ENCODE measurements at places on chromosomes 5 and 9. TPM values are rescaled to one million over a fixed set of nuclear protein-coding genes. Genes with fewer than 3 reads are reported as not detected.
A peak's percentile ranks its signal among the peaks of the same experiment; 100 is the strongest.

Gene NTRK2
- total RNA-seq = 27.9 TPM

Gene FGD3
- total RNA-seq = 13.7 TPM

Gene GPR150
- 1.1 TPM for total RNA-seq

DNA sequence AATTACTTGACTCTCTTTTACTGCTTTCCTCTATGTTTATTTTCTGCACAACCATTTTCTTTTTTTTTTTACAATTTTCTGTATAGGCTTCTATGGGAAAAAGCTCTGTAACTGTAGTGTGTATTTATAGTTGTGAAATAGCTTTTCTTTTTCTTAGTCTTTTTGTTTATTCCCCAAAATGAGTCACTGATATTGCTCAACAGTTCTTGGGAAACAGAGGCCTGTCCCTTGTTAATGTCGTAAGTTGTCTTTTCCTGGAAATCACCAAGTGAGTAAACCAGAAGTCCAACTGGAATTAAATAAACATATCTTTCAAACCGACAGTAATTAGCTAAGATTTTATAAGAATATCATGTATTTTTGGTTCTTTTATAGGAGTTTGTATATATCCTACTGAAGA is 325.1 kb upstream of the PRR16 start:
- H3K4me1 ChIP-seq = peaks cover 24% of the 10 kb centered on the region
- peak overlapping the region; percentile 65 for H3K27ac ChIP-seq
- DNase-seq = no peak

- no peak for DNase-seq
- H3K4me3 ChIP-seq = no peak overlapping the region
- peaks cover 24% of the 10 kb centered on the region for H3K36me3 ChIP-seq
- H3K4me1 ChIP-seq = peaks cover 2% of the 10 kb centered on the region
- no peaks in the 10 kb centered on the region for H3K27me3 ChIP-seq
Measured at GRCh38 chr9:116701940-116702642, 15.0 kb downstream of the TRIM32 start.

- DNase-seq = no peak
- no peaks in the 10 kb centered on the region for H3K27me3 ChIP-seq
- H3K4me1 ChIP-seq = peaks cover 9% of the 10 kb centered on the region
- H3K36me3 ChIP-seq = no peaks in the 10 kb centered on the region
Measured at GRCh38 chr9:37955781-37956422, 52.0 kb upstream of the SLC25A51 start.

- peak overlapping the region; percentile 67 for H3K27ac ChIP-seq
- no peak overlapping the region for H3K4me3 ChIP-seq
Measured at GRCh38 chr5:54671681-54672080, 154.1 kb downstream of the SNX18 start.

GRCh38 chr5:180519098-180519497 is 24.9 kb downstream of the CNOT6 start:
- H3K27me3 ChIP-seq = no peaks in the 10 kb centered on the region
- no peak overlapping the region for H3K27ac ChIP-seq
- no peaks in the 10 kb centered on the region for H3K36me3 ChIP-seq
- DNase-seq = no peak
- H3K4me1 ChIP-seq = peaks cover 6% of the 10 kb centered on the region

DNA sequence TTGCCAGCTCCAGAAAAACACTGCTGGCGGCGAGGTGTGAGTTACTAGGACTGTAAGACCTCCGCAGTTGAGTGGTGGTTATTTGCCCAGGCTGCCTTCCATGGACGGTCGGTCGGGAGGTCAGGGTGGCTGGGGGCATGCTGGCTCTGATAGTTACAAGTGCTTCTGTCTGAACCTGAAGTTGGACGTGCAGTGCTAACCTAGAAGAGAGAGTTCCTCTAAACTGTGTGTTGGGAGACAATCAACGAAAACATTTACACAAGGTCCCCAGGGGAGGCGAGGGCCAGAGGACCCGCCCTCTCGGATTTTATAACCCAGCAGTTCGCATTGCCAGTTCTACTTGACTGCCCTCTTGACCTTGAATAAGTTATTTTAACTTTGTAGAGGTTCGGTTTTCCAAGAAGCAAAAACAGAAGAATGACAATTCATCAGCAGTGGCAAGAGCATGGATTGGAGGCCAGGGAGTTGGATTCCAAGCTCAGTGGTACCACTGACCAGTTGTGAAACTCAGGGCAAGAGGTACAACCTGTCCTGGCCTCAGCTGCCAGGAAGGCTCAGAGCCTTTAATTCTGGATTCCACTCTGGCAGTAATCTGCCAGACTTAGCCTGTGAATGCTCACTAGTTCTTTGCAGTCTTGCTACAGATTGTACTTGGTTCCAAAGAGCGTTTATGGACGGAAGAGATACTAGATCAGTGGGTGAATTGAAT is 28.7 kb upstream of the PDE8B start:
- DNase-seq = peak; percentile 10
- no peaks in the 10 kb centered on the region for H3K27me3 ChIP-seq
- H3K27ac ChIP-seq = peak overlapping the region; percentile 76
- H3K4me3 ChIP-seq = peak overlapping the region; percentile 86
- no peaks in the 10 kb centered on the region for H3K36me3 ChIP-seq
- H3K4me1 ChIP-seq = peaks cover 30% of the 10 kb centered on the region

DNA sequence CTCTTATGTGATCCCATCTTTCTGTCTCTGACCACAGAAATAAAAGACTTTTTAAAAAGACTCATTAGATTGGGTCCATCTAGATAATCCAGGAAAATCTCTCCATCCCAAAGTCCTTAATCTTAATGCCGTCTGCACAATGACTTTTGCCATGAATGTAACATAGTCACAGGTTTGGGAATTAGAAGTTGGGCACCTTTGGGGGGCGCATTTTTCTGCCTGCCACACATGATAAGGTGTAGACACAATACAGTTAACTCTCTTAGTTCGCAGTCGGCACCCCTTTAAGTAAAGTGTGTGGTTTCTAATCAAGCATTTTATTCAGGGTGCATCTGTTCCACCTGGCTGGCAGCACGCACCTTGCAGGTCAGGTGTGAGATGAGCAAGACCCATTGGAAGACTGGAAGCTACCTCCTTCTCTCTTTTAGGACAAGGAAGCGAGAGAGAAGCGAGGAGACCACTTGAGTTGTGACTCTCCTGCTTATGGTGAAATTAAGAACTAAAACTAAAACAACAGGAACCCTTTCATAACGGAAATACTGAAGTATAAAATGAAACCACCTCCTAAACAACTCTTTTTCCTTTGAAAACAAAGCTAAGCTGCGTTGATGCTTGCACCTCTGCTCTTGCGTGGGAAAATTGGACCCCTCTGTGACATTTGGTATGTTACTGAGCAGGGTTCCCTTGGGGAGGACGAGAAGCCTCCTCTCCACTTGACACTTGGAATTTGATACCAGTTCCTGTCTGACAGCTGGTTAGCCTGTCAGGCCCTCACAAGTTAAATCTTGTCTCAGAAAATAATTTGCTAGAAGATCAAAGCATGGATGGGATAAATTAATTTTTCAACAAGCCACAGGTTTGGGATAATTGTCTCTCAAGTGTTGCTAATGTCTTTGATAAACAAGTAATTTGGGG is 304.6 kb upstream of the DMRT1 start:
- H3K27ac ChIP-seq = no peak overlapping the region
- no peak overlapping the region for H3K4me3 ChIP-seq
- H3K4me1 ChIP-seq = peaks cover 58% of the 10 kb centered on the region
- DNase-seq = no peak
- no peaks in the 10 kb centered on the region for H3K36me3 ChIP-seq
- no peaks in the 10 kb centered on the region for H3K27me3 ChIP-seq
